ENCODE measurements at places on chromosomes 2 and 18.

DNA sequence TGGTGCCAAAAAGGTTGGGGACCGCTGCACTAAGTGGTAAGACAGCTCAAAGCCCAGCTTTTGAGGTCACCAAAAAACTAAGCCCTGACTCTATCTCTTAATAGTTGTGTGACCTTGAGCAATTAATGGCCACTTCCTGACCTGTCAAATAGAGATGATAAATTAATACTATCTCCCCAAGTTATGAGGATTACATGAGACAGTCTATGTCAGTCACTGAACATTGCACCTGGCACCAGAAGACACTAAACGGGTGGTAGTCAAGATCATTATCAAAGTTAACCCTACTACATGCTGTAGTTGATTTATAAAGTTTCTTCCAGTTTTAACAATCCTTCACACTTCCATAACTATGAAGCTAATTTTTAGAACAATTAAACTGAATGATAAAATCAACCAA is 36.5 kb downstream of the STPG4 start:
- DNase-seq: no peak

GRCh38 chr18:77733292-77733903 is 483.8 kb downstream of the GALR1 start:
- DNase-seq: no peak

DNA sequence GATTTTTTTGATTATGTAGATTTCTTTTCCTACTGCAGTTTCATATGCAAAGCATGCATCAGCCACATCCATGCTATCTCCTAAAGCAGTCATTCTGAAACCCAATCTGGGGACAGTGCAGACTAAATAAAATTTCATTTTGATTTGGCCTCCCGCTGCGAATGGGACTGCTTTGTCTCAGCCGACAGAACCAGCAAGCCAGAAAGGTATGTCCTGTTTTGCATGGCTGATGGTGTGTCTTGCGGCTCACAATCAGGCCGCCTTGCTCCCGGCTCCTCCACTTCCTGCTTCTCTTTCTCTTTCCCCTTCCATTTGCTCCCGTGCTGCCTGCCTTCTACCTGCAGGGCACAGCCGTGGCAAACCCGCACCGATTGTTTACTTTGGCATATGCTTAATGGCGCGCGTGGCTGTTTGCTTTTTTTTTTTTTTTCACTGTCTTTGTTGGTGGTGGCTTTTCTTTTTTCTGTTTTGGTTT is 419.6 kb upstream of the POU3F3 start:
- DNase-seq: no peak

GRCh38 chr2:86335865-86336674 is 1.4 kb downstream of the REEP1 start:
- DNase-seq: no peak

DNA sequence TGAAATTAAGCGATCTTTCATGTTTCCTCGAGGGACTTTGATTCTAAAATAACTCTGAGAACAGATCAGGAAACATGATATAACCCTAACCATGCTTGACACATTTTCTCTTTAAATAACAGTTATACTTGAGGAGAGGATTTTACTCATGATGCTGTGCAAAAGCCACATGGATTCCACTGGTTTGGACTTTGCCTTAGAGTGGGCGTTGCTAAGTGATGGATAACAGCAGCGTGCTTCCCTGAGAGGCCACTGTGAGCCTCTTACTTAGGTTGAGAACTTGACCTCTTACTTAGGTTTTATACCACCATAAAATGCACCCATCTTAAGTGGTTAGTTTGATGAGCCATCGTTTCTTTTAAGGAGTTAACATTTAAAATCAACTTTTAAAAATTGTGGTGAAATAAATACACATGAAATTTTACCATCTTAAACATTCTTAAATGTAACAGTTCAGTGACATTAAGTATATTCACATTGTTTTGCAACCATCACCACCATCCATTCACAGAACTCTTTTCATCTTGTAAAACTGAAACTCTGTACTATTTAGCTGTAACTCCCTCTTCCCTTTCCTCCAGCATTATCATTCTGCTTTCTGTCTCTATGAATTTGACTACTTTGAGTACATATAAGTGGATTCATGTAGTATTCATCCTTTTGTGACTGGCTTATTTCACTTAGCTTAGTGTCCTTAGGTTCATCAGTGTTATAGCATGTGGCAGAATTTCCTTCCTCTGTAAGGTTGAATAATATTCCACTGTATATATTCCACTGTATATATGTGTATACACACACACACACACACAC is 22.6 kb downstream of the ANXA4 start:
- no peak for DNase-seq

- no peak for DNase-seq
These were observed 47.6 kb downstream of the CCDC85A start for GRCh38 chr2:56231361-56231760.

GRCh38 chr2:239736358-239737143 is 288.6 kb downstream of the NDUFA10 start:
- no peak for DNase-seq

GRCh38 chr2:17136877-17137276 is 381.4 kb downstream of the RAD51AP2 start:
- DNase-seq: no peak

- DNase-seq: no peak
These were observed 141.1 kb downstream of the CELF4 start for GRCh38 chr18:37424507-37424906.

DNA sequence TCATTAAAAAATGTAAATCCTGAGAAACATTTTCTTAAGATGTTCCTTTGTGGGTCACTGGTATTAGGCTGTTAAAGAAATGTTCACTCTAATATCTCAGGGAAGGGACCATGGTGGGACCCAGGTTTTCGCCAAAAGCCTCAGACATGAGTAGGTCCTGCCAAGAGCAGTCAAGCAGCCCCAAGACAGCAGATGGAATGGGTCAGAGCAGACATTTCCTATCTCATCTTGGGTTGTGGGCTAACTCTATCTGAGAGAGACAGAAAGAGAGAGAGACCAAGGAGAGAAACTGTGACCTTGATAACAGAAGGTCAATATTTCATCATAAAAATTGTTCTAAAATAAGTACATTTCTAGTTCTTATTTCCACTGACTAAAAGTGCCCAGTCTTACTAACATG is 661.7 kb downstream of the TSN start:
- DNase-seq: no peak

DNA sequence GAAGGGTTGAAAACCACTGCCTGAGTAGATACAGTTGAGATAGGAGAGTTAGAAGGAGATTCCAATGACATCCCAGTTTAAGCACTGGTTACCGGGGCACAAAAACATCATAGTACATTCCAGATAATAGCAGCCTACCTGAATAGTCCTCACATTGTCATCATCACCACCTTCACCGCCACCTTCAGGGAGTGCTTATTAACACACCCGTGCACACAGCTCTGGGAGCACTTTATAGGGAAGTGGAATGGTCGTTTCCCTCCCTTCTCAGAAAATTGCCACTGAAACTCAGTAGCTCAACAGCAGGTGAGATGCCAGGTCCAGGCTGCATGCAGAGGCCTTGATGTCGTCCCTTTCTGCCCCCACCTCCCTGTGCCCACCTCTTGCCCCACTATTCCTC is 8.2 kb downstream of the SERPINB7 start:
- DNase-seq: no peak

- DNase-seq: no peak
These were observed 310.0 kb upstream of the UBE2E3 start for GRCh38 chr2:180670302-180671003.

DNA sequence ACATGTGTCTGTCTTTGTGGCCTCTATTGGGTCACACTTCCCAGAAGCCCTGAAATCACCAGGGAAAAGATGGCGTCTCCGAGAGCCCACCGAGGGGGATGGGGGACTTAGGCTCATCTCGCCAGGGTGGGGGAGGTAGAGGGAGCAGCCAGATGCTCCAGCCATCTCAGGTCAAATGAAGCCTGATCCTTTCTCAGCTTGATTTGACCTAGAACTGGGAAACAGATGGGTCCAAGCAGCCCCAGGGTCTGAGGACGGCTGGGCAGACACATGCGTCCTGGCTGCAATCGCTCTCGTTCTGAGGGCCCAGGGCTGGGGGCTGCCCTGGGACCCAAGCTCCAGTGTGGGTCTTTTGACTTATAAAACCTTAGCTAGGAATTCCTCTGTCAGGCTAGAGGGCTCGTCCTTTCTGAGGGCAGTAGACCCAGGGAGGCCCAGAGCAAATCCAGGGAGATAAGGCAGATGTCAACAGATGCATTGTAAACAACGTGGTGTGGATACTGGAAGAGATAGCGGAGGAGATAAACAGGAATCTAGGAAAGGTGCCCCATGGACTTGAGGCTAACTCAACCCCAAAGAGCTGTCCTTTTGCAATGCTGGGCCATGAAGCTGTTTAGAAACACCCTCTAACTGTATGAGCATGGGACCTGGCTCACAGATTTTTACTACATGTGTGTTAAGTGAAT is 127.7 kb downstream of the MYCN start:
- DNase-seq: no peak

- no peak for DNase-seq
These were observed 268.9 kb upstream of the OSR1 start for GRCh38 chr2:19627359-19627758.

GRCh38 chr18:58827886-58828285 is 36.8 kb upstream of the ZNF532 start:
- no peak for DNase-seq

DNA sequence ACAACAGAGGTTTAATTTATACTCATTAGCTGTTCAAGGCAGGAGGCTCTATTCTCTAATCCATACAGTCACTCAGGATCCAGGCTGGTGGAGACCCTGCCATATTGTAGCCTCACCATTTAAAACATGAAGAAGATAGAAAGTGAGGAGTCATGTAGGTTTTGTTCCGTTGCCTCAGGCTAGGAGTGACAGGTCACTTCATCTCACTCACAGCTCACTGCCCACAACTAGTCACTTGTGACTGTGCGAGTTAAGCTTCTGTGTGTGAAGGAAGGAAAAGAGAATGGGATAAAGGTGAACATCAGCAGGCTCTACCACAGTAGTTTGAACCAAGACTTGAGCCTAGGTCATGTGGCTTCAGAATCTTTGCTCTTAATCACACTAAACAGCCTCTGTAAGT is 9.0 kb upstream of the IGFBP2 start:
- DNase-seq: no peak

GRCh38 chr2:235908826-235909225 is 259.4 kb downstream of the GBX2 start:
- DNase-seq: no peak

DNA sequence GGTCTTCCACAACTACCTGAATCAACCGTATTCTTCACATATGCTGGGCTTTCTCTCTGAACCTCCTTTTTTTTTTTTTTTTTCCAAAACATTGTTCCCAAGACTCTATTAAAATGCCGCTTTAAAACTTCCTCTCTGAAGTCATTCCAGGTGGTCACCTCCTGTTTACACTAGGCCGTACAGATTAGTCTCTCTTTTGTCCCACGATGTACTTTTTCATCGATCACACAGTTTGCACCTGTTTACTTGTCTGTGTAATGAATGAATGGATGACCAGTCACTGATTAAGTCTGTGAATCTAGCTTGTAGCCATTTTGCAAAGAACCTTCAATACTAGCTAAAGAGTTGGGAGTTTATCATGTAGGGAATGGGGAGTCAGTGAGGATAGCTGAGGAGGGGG is 16.7 kb upstream of the FAM228A start:
- no peak for DNase-seq

All from activated CD8-positive, alpha-beta memory T cell treated with anti-CD3 and anti-CD28 coated beads for 1 hour (primary cell).